ENCODE measurements at places on chromosomes 4 and X.

GRCh38 chrX:96004386-96004785, 680.3 kb upstream of the DIAPH2 start:
- DNase-seq, result no peak
- no peaks in the 10 kb centered on the region for H3K36me3 ChIP-seq
- no peaks in the 10 kb centered on the region for H3K27me3 ChIP-seq
- H3K4me1 ChIP-seq, result no peaks in the 10 kb centered on the region

GRCh38 chrX:143781103-143781502, 60.6 kb upstream of the SPANXN2 start:
- no peaks in the 10 kb centered on the region for H3K27me3 ChIP-seq
- DNase-seq, result no peak

GRCh38 chrX:72477376-72477775, 95.3 kb downstream of the HDAC8 start:
- H3K4me3 ChIP-seq, result no peak overlapping the region
- H3K4me1 ChIP-seq, result peaks cover 12% of the 10 kb centered on the region
- no peaks in the 10 kb centered on the region for H3K36me3 ChIP-seq
- no peak for DNase-seq

DNA sequence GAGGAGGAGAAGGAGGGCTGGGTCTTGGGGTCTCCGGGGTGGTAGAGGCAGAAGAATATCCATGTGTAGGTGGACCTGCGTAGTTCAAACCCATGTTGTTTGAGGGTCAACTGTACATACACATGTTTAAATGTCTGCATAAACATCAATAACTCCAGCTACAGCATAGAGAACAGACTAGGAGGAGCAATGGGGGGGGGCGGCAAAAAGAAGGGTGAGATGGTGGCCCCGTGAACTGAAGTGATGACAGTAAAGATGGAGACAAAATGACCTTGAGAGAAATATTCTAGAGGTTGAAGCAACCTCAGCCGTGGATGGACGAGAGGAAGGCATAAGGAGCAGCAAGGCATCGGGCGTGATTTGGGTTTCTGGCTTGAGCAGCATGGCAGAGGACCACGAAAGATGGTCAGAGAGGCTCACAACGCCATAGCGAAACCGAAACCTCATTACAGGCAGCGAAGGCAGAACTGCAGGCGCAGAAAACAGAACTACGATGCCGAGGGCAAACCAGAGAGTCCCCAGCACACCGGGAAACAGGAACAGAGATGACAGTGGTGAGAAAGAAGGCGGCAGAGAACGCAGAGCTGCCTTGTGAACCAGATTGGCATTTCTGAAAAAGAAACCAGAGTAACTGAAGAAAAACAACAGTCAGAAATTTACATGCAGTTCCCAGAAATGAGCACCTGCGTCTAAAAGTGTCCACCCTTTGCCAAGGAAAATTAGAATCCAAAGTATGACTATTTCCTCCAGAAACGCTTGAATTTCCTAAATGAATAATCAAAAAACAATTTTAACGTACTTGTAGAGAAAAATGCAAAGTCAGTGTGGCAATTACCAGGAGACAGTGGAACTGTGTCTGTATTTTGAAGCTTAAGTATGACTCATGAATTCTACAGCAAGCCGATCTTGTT, 50.3 kb upstream of the ENPP6 start:
- peak overlapping the region; percentile 16 for H3K4me3 ChIP-seq
- H3K36me3 ChIP-seq, result no peaks in the 10 kb centered on the region
- peak overlapping the region; percentile 80 for H3K27ac ChIP-seq
- no peaks in the 10 kb centered on the region for H3K4me1 ChIP-seq

- DNase-seq, result no peak
- no peak overlapping the region for H3K27ac ChIP-seq
- H3K27me3 ChIP-seq, result no peaks in the 10 kb centered on the region
- no peak overlapping the region for H3K4me3 ChIP-seq
- no peaks in the 10 kb centered on the region for H3K36me3 ChIP-seq
Measured at GRCh38 chr4:10983268-10983667, 298.7 kb upstream of the CLNK start.

DNA sequence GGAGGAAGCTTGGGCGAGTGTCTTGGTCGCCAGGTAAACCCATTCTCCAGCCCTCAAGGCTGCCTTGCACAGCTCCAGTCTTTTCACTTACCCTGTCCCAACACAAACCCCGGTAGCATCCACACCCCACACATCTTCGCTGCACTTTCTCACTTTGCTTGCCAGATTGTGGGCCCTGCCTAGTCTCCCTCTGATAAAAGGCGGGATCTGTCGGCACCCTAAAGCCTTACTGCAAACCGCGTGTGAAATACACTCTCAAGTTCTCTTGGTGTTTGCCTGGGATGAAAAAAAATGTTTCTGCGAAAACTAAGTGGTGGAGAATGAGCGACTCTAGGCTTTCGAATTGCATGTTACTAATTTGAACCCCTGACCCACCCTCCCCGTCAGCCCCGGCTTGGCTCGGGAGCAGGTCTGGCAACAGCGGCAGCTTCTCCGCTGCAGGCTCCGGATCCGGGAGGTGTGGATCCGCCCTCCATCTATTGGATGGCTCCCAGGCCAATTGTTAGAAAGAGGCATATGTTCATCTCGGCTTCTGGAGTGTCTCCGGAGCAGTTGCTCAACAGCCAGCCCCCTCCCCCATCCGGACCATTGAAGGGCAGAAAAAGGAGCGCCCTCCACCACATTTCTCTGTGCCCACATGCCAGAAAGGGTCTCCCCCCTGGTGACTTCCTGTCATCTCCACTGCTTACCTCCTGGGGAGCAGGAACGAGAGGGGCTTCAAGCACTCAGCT, 3.0 kb upstream of the CITED1 start:
- H3K4me3 ChIP-seq, result peak overlapping the region; percentile 23
- H3K4me1 ChIP-seq, result no peaks in the 10 kb centered on the region
- no peak overlapping the region for H3K27ac ChIP-seq
- DNase-seq, result peak; percentile 18
- H3K36me3 ChIP-seq, result no peaks in the 10 kb centered on the region
- peaks cover 56% of the 10 kb centered on the region for H3K27me3 ChIP-seq

DNA sequence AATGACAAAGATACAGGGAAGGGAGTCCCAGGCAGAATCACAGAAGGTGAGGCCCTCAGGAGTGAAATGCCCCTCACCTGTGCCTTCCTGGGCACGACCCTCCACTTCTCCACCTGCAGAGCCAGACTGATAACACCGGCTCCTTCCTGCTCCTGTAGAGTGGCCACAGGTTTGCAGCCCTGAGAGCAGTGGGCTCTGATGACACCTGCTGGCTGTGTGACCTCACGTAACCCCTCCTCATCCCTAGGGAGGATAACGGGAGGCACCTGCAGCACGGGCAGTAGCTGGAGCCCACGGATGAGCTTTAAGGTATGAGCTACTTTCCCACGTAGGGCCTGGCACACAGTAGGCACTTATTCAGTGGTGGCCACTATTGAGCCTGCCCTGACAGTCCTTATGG, 25.5 kb upstream of the MAN2B2 start:
- H3K36me3 ChIP-seq, result no peaks in the 10 kb centered on the region
- no peaks in the 10 kb centered on the region for H3K4me1 ChIP-seq
- H3K4me3 ChIP-seq, result no peak overlapping the region
- no peak overlapping the region for H3K27ac ChIP-seq
- H3K27me3 ChIP-seq, result peaks cover 9% of the 10 kb centered on the region
- DNase-seq, result no peak

- H3K27me3 ChIP-seq, result no peaks in the 10 kb centered on the region
- H3K4me3 ChIP-seq, result no peak overlapping the region
- no peak for DNase-seq
- no peak overlapping the region for H3K27ac ChIP-seq
- H3K4me1 ChIP-seq, result no peaks in the 10 kb centered on the region
- peaks cover 10% of the 10 kb centered on the region for H3K36me3 ChIP-seq
Measured at GRCh38 chr4:150828159-150828558, 186.9 kb downstream of the LRBA start.

DNA sequence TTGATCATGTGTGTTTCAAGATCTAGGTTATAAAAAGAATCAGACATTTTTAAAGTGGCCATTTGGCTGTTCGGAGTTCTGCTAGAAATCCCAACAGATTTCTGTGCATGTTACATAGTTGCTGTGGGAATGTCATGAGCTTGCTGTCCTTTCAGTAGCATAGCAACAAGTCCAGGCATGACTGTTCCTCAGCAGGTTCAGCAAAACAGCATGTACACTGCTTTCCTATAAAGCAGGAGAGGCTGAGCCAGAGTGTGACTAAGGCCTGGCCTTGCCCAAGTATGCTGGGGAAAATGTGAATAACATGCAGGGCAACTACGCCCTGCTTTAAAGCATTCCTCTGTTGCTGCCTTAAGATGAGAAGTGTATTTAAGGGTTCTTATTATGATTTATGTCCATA, 217.1 kb upstream of the SMIM31 start:
- no peaks in the 10 kb centered on the region for H3K4me1 ChIP-seq
- no peak for DNase-seq
- H3K27ac ChIP-seq, result no peak overlapping the region
- no peaks in the 10 kb centered on the region for H3K36me3 ChIP-seq
- no peak overlapping the region for H3K4me3 ChIP-seq

- H3K27ac ChIP-seq, result no peak within 1 kb of the TSS
- no peak within 1 kb of the TSS for H3K4me3 ChIP-seq
- no peaks in the 10 kb centered on the region for H3K36me3 ChIP-seq
- no peak for DNase-seq
Measured at GRCh38 chrX:131058136-131058868, at the start of gene ARHGAP36. Gene ARHGAP36, plus strand, starts transcription at chrX:131058346. Its CDS starts 23,320 bp downstream, at chrX:131081666.

- no peaks in the 10 kb centered on the region for H3K27me3 ChIP-seq
- no peaks in the 10 kb centered on the region for H3K36me3 ChIP-seq
- H3K4me3 ChIP-seq, result no peak overlapping the region
Measured at GRCh38 chrX:49673394-49673793, 22.4 kb downstream of the PAGE1 start.

- no peak overlapping the region for H3K4me3 ChIP-seq
- no peak for DNase-seq
- no peaks in the 10 kb centered on the region for H3K27me3 ChIP-seq
- no peak overlapping the region for H3K27ac ChIP-seq
- H3K36me3 ChIP-seq, result no peaks in the 10 kb centered on the region
Measured at GRCh38 chr4:22670956-22671355, 21.8 kb upstream of the GBA3 start.

- no peaks in the 10 kb centered on the region for H3K27me3 ChIP-seq
- no peak overlapping the region for H3K4me3 ChIP-seq
- H3K36me3 ChIP-seq, result no peaks in the 10 kb centered on the region
Measured at GRCh38 chrX:63400340-63400739, 49.2 kb upstream of the SPIN4 start.

GRCh38 chr4:48234575-48234974, 35.1 kb downstream of the TEC start:
- no peak overlapping the region for H3K27ac ChIP-seq
- H3K36me3 ChIP-seq, result no peaks in the 10 kb centered on the region
- no peak overlapping the region for H3K4me3 ChIP-seq
- no peak for DNase-seq
- H3K27me3 ChIP-seq, result no peaks in the 10 kb centered on the region

GRCh38 chrX:68719904-68720614, 72.6 kb downstream of the STARD8 start:
- no peak overlapping the region for H3K4me3 ChIP-seq
- H3K27me3 ChIP-seq, result no peaks in the 10 kb centered on the region
- DNase-seq, result no peak
- H3K36me3 ChIP-seq, result no peaks in the 10 kb centered on the region
- no peaks in the 10 kb centered on the region for H3K4me1 ChIP-seq

- peaks cover 14% of the 10 kb centered on the region for H3K4me1 ChIP-seq
- DNase-seq, result no peak
- H3K27ac ChIP-seq, result no peak overlapping the region
- no peaks in the 10 kb centered on the region for H3K27me3 ChIP-seq
- H3K4me3 ChIP-seq, result peak overlapping the region; percentile 62
- no peaks in the 10 kb centered on the region for H3K36me3 ChIP-seq
Measured at GRCh38 chr4:90126805-90127204, 389 bp upstream of the CCSER1 start.

GRCh38 chr4:186981161-186981560, 257.5 kb upstream of the FAT1 start:
- H3K27ac ChIP-seq, result no peak overlapping the region
- no peak for DNase-seq
- no peaks in the 10 kb centered on the region for H3K4me1 ChIP-seq
- H3K36me3 ChIP-seq, result no peaks in the 10 kb centered on the region
- H3K27me3 ChIP-seq, result no peaks in the 10 kb centered on the region

GRCh38 chr4:55385201-55385649, 10.5 kb upstream of the TMEM165 start:
- H3K27me3 ChIP-seq, result no peaks in the 10 kb centered on the region
- no peak overlapping the region for H3K4me3 ChIP-seq
- no peaks in the 10 kb centered on the region for H3K4me1 ChIP-seq
- H3K27ac ChIP-seq, result no peak overlapping the region

DNA sequence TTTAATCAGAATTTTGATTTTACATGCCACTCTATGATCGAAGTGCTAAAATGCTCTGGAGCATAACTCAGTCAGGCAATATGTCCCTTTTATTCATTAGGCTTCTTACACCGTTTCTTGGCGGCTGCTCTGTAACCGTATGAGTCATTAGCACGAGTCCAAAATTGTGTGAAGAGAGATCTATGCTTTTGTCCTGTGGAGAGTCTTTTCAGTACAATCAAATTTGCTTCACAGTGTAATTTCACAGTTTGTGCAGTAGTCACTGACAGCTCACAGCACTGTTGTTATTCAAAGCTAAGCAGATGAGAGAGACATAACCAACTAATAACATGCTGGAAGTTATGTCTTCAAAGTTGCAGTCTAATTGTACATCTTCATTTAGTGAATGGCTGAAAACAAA, 167.8 kb downstream of the PCDH10 start:
- no peak overlapping the region for H3K4me3 ChIP-seq
- H3K4me1 ChIP-seq, result no peaks in the 10 kb centered on the region
- DNase-seq, result no peak
- H3K27ac ChIP-seq, result no peak overlapping the region
- no peaks in the 10 kb centered on the region for H3K27me3 ChIP-seq

GRCh38 chr4:100926039-100926717, 408.4 kb upstream of the EMCN start:
- no peak overlapping the region for H3K27ac ChIP-seq
- DNase-seq, result no peak
- H3K4me1 ChIP-seq, result no peaks in the 10 kb centered on the region

DNA sequence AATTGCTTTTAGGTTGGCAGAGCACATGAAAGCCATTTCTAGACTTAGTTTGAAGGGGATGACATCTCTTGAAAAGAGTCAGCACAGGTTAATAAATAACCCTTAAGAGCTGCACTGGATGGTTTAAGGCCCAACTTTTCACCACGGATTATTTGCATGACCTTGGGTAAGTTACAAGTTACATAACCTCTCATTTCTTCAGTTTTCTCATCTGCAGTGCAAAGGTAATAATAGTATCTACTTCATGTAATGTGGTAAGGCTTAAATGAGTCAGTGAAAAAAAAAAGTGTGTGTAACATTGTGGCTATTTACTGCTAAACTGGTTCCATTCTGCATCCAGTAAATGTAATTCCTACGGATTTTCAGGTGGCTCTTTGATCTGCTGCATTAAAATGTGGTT, 715.8 kb downstream of the CCSER1 start:
- no peak overlapping the region for H3K4me3 ChIP-seq
- H3K4me1 ChIP-seq, result no peaks in the 10 kb centered on the region
- DNase-seq, result no peak

- no peak overlapping the region for H3K4me3 ChIP-seq
- peaks cover 5% of the 10 kb centered on the region for H3K4me1 ChIP-seq
- no peaks in the 10 kb centered on the region for H3K27me3 ChIP-seq
- no peak for DNase-seq
Measured at GRCh38 chr4:123977641-123978081, 581.1 kb downstream of the SPRY1 start.
